ENCODE measurements at places on chromosomes 12 and 14. TPM values are rescaled to one million over a fixed set of nuclear protein-coding genes. Genes with fewer than 3 reads are reported as not detected.

DNA sequence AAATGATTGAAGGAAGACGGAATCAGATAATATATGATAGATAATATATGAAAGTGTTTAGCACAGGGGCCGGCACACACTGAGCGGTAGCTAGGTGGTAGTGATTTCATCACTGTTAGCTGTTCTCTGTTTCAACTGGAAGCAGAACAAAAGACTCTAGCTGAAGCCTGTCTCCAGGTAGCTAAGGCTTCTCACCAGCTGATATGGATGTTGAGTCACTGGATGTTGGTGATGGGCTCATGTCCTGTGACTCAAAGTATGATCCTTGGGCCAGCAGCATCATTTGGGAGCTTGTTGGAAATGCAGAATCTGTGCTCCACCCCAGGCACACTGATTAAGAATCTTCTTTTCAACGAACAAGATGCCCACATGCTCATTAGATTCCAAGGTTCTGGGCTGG is 21.7 kb upstream of the KCNA5 start:
- DNase-seq: no peak

GRCh38 chr12:44019118-44019517 is 183.2 kb downstream of the TMEM117 start:
- DNase-seq: no peak

DNA sequence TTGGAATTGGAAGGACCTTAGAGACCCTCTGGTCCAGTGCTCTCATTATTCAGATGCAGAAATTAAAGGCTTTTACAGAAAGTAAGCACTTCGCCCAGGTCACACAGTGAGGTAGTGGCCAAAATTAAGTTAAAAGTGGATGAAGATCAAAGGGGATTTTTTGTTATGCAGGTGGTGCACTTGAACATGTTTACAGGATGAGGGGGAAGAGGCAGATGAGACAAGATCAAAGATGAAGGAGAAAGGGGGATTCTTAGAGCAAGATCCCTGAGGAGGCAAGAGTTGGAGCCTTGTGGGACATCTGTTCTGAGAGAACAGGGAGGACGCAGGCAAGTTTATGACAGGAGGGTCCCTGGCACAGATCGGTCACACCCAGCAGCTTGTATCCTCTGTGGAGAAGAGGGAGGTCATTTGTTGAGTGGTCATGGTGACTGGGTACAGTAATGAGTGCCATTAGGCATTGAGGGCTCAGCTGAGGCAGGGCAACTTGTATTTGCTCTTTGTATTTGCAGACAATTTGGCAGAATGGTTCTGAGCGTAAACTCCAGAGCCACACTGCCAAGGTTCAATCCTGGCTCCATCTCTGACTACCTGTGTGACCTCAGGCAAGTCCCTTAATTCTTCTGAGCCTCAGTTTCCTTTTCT is 84.0 kb downstream of the BORCS5 start:
- DNase-seq: no peak

DNA sequence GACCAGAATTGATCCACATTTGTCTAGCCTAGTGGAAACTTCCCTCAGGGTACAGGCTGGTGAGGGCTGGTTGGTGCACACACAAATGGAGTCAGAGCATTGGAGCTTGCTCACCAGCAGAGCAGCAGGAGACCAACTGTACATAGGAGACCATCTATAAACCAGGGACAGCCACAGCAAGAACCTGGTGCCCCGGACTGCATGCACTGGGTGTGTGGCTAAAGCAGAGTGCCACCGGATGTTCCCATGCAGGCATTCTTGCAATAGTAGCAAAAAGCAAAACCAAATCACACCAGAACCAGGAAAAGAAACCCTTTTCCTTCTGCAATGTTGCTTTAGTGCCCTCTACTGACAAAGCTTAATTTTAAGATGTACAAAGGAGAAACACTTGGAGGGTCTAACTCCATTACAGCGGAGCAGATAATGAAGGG is 136.4 kb downstream of the MDGA2 start:
- DNase-seq: no peak

GRCh38 chr12:52141306-52141705 is 50.5 kb downstream of the KRT80 start:
- no peak for DNase-seq

GRCh38 chr14:100772607-100773165 is 46.0 kb downstream of the DLK1 start:
- DNase-seq: no peak

DNA sequence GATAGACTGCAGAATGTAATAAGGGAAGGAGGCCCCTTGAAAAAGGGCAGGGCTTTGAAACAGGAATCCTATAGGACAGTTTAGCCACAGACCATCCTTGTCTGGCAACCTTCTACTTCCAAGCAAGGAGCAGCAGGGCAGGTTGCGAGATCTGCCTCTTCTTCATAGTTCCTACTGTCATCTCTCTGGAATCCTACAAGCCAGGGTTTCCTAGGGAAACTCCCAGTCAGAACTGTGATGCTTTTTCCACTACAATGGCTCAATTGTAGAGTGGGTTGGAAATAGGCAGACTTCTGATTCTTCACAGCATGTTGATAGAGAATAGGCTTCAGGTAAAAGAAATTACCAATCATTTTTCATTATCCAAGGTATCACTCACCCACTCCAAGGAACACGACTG is 186.3 kb downstream of the DACT1 start:
- no peak for DNase-seq

GRCh38 chr14:91837076-91837475 is 30.3 kb downstream of the TC2N start:
- no peak for DNase-seq

- DNase-seq: no peak
Measured at GRCh38 chr14:74841230-74842207, 34.4 kb downstream of the PROX2 start.

DNA sequence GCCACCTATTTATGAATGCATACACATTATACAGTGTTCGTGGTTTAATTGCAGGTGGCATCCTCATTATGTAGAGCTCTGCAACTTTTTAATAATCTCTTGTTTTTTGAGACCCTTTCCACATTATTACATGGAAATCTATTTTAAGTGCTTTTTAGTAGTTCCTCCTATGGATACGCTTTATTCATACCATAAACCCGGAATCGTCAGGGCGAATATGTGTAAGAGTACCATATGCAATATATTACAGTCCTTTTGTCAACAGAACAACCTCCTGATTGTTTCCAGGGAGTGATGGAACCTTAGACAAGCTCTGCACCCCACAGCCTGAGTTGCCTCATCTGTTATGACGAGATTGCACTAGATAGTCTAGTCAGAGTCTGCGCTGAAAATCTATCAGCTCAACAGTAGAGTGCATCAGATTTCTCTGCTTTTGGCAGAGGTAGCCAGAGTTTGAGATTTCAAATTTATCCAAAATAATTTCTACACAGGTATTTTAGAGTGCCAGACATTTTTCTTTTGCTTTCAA is 33.6 kb downstream of the EID3 start:
- no peak for DNase-seq

DNA sequence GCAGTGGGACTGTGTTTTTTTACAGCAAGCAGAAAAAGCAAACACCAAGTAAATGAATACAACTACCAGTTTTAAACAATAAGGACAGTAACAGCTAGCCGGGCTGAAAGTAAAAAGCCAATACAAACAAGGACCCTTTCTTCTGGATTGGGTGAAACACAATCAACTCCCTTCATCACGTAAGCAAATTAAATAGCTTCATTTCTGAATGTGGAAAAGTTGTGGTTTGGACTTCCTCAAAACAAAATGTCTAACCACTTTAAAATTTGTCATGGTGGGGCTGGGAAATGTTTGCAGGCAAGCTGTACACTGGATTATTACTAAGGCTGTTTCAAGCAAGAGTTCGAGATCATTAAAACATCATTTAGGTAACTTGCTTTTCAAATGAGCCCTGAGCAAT is 47.4 kb downstream of the TCHP start:
- DNase-seq: no peak

- DNase-seq: no peak
Measured at GRCh38 chr14:92382677-92383076, 59.7 kb downstream of the SLC24A4 start.

- no peak for DNase-seq
Measured at GRCh38 chr12:97305651-97306050, 157.0 kb upstream of the RMST start.

DNA sequence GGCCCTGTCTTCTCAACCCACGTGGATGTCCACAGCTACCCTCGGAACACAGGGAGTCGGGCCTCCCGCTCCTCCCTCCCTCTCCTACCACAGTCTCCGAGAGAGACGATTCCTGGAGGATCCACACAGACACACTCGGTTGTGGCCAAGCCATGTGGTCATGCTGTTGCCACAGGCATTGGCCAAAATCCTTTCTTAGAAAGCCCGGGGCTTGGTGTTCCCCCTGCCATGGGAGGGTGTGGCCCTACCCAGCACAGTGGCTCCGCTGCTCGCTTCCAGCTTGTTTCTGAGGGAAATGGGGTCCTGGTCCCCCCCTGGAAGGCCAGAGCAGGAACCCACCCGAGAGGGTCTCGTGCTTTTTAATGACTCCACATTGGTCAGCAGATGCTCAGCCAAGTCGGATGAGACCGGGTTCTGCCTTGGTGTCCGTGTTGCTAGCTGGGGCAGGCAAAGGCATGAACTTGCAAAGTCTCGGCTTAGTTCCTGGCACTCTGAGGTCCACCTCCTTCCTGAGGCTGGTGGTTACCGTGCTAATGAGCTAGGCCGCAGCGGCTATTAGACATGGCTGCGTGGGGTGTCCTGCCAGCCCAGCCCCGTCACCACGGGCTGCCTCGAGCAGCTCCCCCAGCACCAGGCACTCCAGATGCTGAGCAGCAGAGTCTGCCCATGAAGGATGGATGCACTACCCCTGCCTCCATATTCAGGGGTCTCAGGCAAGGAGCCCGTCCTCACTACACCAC is 46.8 kb upstream of the MEG3 start:
- peak; percentile 51 for DNase-seq

- no peak for DNase-seq
Measured at GRCh38 chr12:52168019-52168717, 23.6 kb downstream of the KRT80 start.

GRCh38 chr14:89775151-89775550 is 179.4 kb downstream of the EFCAB11 start:
- DNase-seq: no peak

- no peak for DNase-seq
Measured at GRCh38 chr12:17588968-17589367, 501.0 kb downstream of the RERGL start.

DNA sequence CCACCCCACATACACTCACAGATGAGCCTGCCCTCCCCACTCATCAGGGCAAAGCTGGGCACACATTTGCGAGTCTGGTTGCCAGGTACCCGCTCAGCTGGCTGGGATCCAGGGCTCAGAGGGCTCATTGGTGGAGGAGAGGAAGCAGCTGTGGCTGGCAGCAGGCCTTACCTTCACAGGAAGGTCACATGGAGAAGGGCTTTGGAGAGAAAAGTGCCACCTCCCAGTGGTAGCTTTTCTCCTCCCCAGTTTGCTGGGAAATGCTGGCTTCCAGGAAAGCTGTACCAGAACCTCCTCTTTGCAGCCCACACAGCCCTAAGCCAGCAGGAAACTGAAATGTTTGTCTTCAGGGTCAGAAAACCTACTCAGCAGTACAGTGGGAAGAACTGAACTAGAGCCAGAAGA is 55.6 kb downstream of the LGMN start:
- no peak for DNase-seq

DNA sequence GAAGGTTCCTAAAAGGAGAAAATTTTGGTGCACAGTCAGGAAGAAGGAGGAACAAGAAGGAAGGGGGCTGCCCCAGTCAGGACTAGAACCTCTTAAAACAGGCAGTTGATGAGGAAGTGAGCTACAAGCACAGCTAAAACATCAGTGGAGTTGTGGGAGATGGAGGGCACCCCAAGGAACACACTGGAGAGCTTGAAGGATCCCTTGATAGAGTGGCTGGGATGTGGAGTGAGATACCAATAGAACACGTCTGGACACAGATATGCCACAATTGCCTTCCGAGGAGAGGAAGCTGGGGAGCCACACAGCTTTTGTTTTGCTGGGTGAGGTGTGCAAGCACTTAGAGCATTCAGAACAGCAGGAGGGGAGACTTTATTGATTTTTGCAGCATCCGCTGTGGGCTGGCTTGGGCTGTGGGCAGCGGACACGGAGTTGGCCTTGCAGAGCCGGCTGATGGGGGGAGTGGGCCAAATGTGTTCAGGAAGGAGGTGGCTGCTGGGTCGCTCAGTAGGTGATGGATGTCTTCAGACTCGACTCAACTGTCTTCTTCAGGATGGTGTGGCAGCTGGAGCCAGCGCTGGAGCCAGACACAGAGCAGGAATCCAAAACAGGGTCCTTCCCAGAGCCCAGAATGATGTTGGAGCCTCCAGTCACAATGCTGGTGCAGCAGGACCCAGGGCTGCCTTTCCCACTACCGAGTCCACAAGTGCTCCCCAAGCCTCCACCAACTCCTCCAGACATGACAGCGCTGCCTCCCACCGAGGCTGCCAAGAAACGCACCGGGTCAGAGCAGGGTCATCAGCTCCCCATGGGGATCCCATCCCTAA is 4.7 kb upstream of the KRT79 start:
- no peak for DNase-seq

- DNase-seq: no peak
Measured at GRCh38 chr14:39739796-39740195, 307.6 kb upstream of the FBXO33 start.

- no peak for DNase-seq
Measured at GRCh38 chr12:30251546-30251945, 444.1 kb downstream of the IPO8 start.

DNA sequence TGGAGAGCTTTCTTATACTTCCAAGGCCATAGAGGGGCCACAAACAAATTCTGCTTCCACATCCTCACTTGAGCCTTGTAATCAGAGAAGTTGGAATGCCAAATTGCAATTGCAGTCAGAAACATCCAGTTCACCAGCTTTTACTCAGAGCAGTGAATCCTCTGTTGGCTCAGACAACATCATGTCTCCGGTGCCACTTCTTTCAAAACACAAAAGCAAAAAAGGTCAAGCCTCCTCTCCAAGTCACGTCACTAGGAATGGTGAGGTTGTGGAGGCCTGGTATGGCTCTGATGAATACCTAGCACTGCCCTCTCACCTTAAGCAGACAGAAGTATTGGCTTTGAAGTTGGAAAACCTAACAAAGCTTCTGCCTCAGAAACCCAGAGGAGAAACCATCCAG is 217.1 kb downstream of the AKAP6 start:
- no peak for DNase-seq

GRCh38 chr12:108237272-108237671 is 101.8 kb downstream of the CMKLR1 start:
- no peak for DNase-seq

- peak; percentile 47 for DNase-seq
Measured at GRCh38 chr14:75454963-75455546, 27.2 kb downstream of the JDP2 start.

DNA sequence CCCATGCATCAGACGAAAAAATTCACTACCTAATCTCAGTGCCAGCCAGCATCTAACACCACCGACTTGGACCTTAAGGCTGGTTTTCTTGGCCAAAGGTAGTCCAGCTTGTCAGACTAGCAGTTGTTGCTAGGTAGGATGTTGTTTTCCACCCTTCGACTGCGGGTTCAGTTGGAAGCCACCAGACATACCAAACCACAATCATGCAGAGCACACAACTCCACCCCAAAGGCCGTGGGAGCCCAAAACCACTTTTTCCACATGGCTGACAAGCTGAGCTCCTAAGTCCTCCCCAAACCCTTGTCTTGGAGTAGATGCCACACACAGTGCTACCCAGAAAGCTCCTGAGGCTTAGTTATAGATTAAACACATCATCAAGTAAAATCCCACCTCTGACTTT is 46.8 kb downstream of the LRIG3 start:
- DNase-seq: no peak

Gene HPD
- not detected for total RNA-seq

Gene PKP2
- total RNA-seq: 4.1 TPM

Gene FITM1
- total RNA-seq: 0.54 TPM

Gene ZNF385A
- total RNA-seq: 1.7 TPM

Gene CCDC175
- 14.2 TPM for total RNA-seq

Gene GLIPR1L2
- 1.5 TPM for total RNA-seq

Gene STXBP6
- total RNA-seq: 6.3 TPM

Gene TOMM20L
- not detected for total RNA-seq

Gene CDKN1B
- total RNA-seq: 64.6 TPM

All from cerebellum (tissue), 4 donors.